ENCODE measurements at places on chromosomes 4 and X.
A peak's percentile ranks its signal among the peaks of the same experiment; 100 is the strongest.

DNA sequence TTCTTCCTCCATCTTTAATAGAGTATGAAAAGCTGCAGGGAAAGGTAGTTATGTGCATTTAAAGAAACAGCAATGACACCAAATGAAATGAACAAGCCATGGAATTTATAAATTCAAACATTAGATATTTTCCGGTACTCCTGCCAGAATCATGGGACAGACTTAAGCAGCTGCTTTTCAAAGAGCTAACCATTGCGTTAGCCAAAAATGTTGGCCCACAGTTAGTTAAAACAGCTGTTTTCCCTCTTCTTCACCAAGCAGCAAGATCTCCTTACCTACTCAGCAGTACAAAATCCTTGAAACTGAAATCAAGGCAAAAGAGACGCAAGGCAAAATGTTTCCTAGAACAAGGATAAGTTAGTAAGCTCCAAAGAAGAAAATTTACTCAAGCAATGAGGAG is 64.0 kb downstream of the MANBA start:
- no peak for DNase-seq

- DNase-seq = peak; percentile 89
Measured at GRCh38 chr4:157075811-157076577, at the start of gene GLRB. Gene GLRB, plus strand, starts transcription at chr4:157076150. Its CDS starts 1,875 bp downstream, at chr4:157078025.

- DNase-seq = peak; percentile 91
Measured at GRCh38 chr4:74038425-74039314, at the start of gene CXCL3. Gene CXCL3, minus strand, starts transcription at chr4:74038689. Its CDS starts 78 bp downstream, at chr4:74038611.

- no peak for DNase-seq
Measured at GRCh38 chr4:64538219-64538618, 129.0 kb upstream of the TECRL start.

GRCh38 chr4:26311633-26312032 is 9.2 kb upstream of the RBPJ start:
- no peak for DNase-seq

GRCh38 chr4:107837317-107837716 is 12.6 kb downstream of the SGMS2 start:
- DNase-seq = no peak

DNA sequence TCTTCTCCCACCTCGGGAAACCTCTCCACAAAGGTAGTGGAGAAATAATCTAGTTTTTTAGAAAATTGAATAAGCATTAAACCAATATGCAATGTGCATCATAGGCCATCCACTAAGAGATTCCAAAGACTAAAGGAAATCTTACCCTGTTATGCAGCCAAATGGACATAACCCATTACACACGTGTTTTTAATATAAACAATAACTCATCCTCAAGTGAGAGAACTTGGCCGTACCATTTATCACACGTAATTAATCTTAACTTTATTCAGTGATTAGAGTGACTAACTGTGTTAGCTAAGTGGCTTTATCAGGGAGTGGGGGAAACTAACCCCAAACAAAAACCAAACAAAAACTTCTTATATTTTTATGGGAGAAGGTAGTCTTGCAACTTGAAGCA is 57.8 kb downstream of the AFM start:
- no peak for DNase-seq

DNA sequence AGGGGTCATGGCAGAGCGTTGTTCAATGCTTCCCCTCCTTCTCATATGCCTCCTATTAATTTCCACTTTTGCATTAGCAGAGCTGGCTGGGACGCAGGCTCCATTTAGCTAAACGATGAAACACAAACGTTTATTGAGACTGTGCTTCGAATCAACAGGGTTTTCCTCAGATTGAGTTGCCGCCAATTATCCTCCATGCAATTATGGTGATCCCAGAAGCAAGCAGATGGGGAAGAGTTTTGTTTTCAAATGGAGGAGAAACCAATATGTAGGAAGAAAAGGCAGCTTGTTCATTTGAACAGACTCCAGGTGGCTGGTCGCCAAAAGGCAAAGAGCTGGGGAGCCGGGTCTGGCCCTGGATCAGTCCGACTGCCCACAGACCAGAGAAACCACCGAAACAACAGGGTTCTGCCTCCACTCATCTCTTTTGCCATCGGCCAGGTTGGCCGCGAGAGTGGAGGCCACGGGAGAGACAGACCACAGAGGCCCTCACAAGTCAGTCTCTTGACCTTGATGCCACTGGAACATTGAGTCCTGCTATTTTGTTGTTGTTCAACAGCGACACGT is 184.8 kb downstream of the GBA3 start:
- no peak for DNase-seq

DNA sequence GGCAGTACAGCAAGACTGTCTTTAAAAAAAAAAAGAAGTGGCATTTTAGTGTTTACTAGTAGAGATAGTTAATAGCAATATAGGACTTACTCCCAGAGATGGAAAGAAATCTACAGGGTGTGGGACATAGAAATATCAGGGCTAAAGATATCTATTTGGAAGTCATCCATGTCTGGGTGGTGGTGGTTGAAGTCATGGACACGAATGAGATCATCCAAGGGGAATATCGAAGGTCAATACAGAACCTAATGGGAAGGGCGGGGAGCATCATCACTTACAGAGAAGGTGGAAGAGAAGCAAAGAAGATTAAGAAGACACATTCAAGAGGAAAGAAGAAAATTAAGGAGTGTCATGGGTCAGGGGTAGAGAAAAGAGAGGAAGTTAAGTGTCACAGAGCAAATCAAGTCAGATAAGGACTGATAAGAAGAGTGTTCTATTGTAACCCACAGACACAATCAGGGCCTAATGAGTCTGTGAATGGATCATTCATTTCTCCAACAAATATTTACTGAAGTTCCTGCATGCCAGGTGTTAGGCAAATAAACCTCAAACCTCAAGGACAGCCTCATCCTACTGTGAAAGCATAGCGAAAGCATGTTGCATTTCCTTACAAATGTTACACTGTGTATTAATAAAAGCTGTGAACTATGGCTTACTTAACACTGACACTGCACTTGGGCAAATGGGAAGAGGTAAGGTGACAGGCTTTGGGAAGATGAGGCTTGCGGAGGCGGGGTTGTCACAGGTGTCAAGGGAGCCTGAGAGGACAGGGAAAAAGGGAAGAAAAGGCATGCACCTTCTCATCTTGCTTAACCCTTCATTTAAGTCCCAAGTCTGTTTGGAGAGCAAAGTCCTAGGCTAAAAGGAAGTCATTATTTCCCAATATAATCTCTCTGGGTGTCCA is 65.3 kb downstream of the ELOVL6 start:
- DNase-seq = no peak

GRCh38 chr4:2008671-2008920 is 178 bp downstream of the NELFA start:
- no peak for DNase-seq

DNA sequence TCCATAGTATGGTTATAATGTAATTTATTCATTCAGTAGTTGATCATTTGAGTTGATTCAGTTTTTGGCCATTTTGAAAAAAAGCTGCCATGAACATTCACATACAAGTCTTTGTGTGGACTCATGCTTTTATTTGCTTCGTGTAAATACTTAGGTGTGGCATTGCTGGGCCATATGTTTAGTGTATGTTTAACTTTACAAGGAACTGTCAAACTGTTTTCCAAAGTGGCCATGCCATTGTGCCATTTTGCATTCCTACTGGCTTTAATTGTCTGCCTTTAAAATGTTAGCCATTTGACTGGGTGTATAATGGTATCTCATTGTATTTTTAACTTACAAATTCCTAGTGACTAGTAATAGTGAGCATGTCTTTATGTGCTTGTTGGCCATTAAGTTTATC is 8.8 kb downstream of the MTM1 start:
- DNase-seq = no peak

GRCh38 chrX:37871626-37872302 is 24.4 kb upstream of the DYNLT3 start:
- DNase-seq = no peak

DNA sequence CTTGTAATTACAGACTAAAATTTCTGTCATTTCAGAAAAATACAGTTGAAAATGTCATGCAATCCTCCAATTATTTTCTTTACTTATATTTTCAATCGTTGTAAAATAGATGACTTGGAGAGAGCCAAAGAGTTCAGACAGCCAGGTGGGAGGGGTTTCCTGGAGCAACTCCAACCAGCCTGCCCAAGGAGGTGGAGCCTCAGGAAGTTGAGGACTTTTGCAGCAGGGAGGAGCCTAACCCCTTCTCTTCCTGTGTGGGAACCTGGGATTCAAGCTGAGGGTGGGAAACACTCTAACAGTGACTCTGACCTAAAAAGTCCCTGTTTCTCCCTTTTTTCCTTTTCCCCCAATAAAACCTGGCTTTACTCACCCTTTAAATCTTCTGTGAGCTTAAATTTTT is 72.2 kb upstream of the GABRG1 start:
- DNase-seq = no peak

DNA sequence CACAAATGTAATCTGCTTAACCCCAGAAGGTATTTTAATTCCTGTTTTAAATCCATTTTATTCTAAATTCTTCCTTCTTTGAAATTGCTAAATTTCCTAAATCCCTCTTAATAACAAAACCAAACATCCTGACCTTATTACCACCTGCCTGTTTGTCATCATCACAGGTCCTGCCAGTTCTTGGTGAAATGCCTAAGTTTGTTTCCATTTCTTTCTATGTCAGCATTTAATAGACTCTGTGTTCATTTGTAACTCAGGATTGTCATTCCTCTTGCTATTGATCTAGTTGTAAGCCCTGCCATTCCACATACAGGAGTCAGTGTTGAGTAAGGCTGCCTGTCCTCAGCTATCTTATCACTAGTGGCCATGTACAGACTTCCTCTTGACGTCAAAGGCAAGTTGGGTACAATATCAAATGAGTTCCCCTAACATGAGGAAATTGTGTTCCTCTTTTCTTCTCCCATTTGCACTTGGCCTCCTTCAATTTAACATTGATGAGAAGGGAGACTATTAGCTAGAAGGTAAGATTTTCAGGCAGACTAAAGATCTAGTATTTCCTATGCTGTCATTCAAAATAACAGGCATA is 440.1 kb downstream of the AFF2 start:
- no peak for DNase-seq

DNA sequence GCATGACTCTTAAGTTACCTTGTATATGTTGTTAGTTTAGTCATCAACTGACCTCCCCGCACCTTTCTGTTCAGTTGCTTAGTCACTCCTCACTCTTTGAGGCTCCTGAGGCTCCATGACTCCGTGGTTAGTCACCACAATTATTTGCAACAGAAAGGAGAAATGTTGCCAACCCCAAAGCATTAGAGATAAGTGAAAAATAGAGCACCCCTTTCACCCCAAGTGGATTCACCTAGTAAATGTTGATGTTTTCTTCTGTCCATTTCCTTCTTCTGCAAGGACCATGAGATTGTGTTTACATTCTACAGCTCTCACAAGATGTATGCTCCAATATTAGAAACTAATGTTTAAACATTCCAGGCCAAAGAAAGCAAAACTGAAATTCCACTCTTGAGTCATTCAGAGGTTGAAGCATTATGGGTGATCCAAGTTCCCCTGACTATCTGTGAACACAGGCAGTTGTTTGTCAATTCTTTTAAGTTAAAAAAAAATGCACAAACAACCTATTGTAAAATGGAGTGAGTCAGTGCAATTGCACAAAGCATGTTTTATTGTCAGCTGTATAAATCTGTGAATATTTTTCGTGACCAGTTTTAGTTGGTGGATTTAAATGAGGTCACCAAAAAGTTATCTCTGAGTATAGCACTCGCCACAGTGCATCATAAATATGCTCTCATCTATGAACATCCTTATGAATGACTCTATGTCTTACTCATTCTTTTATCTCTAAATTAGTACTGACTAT is 552.4 kb upstream of the MAGEB2 start:
- DNase-seq = no peak

DNA sequence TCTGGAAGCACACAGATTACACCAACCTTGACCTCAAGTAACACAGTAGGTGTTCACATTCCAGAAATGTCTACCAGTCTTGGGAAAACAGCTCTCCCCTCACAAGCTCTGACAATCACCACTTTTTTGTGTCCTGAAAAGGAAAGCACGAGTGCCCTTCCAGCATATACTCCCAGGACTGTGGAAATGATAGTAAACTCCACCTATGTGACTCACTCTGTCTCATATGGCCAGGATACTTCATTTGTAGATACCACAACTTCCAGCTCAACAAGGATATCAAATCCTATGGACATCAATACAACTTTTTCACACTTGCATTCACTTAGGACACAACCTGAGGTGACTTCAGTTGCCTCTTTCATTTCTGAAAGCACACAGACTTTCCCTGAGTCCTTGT is 46.9 kb downstream of the ADGRG4 start:
- DNase-seq = no peak

GRCh38 chr4:158578476-158578875 is 56.8 kb downstream of the RXFP1 start:
- no peak for DNase-seq

- DNase-seq = no peak
Measured at GRCh38 chr4:119930546-119930945, 136.1 kb downstream of the MAD2L1 start.

GRCh38 chr4:113071274-113071673 is 21.8 kb downstream of the ANK2 start:
- peak; percentile 61 for DNase-seq

- DNase-seq = no peak
Measured at GRCh38 chrX:117711782-117712181, 404.8 kb downstream of the KLHL13 start.

DNA sequence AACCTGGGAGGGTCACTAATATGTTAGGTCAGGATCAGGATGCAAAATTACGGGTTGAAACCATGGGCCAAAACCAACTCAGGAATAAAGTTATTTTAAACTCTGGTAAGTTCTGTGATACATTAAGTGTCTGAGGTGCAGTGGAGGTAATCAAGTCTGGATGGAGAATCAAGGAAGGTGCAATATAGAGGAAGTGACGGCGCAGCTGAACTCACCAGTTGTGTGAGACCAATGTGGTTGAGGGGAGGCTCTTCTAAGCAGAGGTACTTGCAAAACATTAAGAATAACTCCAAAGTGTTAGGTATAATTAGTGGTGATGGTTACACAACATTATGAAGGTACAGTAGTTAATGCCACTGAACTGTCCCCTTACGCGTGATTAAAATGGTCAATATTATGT is 19.7 kb downstream of the GAB3 start:
- DNase-seq = no peak

DNA sequence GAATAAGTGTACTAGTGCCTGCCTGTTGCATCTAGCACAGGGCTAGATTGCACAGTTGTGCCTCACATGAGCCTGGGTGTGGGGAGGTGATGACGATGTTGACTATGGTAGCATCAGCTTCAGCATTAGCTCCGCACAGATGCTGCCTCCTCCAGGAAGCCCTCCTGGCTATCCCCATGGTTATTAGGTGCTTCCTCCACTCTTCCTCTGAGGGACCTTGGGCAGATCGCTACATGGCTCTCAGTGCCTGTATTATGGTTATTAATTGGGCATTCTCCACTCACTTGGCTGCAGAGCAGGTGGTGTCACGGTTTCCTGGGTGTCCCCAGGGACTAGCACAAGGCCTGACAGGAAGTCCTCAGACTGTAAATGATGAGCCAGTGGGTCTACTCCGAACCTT is 325.6 kb downstream of the ARHGAP10 start:
- no peak for DNase-seq

GRCh38 chr4:182219411-182220056 is 23.7 kb upstream of the TENM3 start:
- DNase-seq = no peak
